ENCODE measurements at places on chromosomes 13 and 19.

DNA sequence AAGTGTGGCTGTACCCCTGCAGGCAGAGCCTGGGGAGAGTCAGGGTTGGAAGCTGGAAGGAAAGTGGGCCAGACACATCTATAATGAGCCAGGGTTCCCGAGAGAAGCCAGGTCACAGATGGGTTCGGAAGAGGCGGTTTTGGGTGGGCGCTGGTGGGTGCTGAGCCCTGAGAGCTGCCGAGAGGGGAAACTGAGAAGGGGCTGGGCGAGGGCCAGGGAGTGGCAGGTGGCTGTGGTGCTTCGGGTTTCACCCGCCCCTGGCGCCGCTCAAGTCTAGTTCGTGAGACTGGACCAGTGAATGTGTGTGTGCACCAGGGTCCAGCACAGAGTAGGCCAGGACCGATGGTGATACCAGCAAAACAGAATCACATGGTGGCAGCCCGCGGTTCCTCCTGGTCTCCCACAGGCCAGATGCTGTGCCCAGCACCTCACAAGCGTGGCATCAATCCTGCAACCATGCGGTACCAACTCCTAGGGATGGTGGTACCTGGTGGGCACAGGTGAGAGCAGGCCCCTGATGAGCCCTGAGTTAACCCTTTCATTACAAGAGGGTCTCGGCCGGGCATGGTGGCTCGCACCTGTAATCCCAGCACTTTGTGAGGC is 1.8 kb upstream of the LRRC4B start:
- DNase-seq, result no peak

- DNase-seq, result no peak
Observed at GRCh38 chr19:15177269-15178116, 23.3 kb downstream of the NOTCH3 start.

GRCh38 chr19:12982648-12983047 is 12.6 kb upstream of the NFIX start:
- no peak for DNase-seq

DNA sequence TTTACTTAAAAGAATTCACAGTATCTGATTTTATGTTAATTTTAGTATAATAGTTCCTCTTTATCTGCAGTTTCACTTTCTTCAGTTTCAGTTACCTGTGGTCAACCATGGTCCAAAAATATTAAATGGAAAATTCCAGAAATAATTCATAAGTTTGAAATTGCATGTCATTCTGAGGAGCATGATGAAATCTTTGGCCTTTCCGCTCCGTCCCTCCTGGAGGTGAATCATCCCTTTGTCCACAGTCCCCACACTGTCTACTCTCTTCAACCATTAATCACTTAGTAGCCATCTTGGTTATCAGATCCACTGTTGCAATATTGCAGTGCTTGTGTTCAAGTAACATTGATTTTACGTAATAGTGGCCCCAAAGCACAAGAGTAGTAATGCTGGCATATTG is 26.9 kb downstream of the SLITRK6 start:
- no peak for DNase-seq

GRCh38 chr19:8511573-8512101 is 2.3 kb downstream of the ZNF414 start:
- DNase-seq, result no peak

- DNase-seq, result no peak
Observed at GRCh38 chr13:109778102-109778542, 8.3 kb downstream of the IRS2 start.

DNA sequence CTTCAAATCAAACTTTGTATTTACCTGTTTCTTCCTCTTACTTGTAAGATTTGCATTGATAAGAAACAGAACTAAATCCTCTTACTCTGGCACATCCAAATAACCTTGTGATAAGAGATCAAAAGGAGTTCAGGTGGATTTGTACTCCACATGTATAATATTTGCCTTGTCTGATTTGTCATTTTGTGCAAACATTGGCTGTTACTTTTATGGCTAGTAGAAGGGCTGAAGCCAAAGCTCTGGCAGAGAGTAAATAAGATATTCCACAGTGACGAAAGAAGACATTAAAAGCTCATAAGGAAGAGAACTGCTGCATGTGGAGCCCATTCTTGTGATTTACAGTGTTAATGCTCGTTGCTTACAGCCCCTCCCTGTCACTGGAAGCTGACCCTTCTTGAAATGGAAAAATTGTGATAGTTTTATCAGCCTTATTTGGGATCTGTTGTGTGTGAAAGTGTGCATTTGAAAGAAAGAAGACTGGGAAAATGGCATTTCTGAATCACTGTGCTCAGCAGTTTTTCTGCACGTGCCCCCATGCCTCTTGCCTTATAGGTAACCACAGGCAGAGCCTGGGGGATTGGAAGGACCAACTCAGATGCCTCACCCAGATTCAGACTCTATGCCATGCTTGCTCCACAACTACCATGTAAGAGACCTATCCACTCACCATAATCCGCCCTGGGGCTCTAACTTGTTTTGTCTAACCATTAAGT is 68.2 kb downstream of the OXGR1 start:
- no peak for DNase-seq

- DNase-seq, result no peak
Observed at GRCh38 chr19:1295169-1296012, 9.7 kb downstream of the EFNA2 start.

DNA sequence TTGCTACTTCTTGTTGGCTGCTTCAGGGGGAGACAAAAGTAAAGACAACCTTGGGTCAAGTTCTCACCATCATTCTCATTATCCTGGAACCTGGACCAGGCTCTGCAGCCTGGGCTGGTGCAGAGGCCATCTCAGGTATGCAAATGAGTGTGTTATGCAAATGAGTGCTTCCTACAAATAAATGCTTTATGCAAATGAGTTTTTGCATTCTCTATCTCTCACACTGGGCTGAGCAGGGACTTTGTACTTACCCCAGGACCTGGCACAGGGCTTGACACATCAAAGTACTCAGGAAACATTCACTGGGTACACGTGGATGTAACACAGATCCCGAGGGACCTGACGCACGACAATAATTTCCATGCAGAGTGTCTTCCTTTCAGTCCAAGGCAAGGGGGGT is 103.0 kb downstream of the DNAJC15 start:
- DNase-seq, result no peak

DNA sequence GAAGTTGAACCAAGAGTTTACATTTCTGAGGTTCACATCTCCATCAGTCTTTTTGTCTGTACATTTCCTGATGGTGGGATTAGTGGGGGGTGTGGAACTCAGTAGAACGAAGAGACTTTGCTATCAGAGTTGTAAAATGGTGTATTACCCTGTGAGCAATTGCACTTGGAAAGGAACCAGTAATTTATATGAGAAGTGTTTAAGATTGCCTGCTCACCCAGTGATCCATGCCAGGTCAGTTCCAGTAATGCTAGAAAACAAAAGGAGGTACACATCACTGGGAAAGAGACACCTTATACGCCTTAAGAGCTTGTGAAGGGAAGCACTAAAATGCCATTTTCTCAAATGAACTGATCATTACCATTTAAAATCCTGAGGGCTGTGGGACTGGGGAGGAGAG is 7.5 kb upstream of the DACH1 start:
- no peak for DNase-seq

GRCh38 chr19:1237027-1237659 is 662 bp downstream of the CBARP start:
- DNase-seq, result no peak

DNA sequence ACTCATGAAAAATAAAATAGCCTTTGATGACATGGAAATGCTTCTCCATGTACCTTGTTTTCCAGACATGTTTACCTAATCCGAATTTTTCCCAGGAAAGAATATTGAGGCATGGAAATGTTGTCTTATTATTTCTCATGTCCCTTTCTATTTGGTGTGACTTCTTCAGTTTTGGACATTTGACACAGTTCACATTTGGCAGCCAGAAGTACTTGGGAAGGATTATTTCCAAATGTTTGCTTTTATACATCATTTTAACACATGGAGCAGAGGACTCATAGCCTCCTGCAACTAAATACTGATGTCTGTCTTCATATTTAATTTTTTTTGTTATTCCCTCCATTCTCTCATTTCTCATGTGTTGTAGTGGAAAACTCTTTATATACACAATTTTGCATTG is 94.3 kb downstream of the POSTN start:
- no peak for DNase-seq

DNA sequence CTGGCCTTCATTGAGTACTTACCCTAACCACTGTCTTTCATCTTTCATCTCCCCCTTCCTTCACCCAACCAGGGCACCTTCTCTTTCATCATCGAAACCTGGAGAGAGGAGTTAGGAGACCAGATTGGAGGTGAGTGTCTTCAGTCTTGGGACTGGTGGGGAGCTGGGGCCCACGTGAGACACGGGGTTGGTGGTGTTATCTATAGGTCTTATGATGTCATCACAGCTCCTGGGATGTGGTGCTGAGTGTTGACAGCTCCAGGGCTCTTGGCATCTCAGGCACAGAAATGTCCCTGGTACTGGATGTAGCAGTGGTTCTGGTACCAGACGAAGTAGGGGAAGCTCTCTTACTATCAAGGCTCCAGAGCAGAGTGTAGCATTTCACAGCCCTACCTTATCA is 1.8 kb downstream of the DLL3 start:
- DNase-seq, result no peak

DNA sequence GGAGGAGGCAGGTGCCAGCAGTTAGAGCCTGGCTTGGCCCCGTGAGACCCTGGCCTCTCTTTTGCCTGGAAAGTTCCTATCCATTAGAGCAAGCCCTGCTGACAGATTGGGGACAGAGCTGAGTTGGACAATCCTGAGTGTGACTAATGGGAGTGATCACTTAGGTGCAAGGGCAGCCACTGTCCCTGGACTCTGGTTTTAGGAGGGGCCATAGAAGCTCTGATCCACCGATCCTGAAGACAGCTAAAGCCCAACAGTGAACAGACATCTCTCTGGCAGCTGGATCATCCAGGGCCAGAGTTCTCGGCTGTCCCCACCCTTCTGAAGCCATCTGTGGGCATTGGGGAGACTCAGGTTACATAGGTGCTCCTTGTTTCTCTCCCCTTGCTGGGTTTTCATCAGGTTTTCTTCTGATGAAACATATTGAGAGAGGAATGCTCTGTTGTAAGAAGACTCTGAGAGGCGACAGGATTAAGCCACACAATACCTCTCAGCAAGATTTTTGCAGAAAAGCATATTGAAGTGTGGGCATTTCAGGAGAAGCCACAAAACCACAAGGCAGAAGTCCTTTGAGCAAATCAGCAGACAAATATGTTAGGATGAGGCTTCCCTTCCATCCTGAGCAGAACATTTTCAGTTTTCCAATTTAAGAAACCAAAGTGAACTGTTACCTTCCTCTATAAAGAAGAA is 288.0 kb upstream of the MAB21L1 start:
- no peak for DNase-seq

GRCh38 chr13:39451301-39451700 is 151.7 kb downstream of the LHFPL6 start:
- DNase-seq, result no peak

- no peak for DNase-seq
Observed at GRCh38 chr13:60467098-60467497, 70.1 kb downstream of the TDRD3 start.

DNA sequence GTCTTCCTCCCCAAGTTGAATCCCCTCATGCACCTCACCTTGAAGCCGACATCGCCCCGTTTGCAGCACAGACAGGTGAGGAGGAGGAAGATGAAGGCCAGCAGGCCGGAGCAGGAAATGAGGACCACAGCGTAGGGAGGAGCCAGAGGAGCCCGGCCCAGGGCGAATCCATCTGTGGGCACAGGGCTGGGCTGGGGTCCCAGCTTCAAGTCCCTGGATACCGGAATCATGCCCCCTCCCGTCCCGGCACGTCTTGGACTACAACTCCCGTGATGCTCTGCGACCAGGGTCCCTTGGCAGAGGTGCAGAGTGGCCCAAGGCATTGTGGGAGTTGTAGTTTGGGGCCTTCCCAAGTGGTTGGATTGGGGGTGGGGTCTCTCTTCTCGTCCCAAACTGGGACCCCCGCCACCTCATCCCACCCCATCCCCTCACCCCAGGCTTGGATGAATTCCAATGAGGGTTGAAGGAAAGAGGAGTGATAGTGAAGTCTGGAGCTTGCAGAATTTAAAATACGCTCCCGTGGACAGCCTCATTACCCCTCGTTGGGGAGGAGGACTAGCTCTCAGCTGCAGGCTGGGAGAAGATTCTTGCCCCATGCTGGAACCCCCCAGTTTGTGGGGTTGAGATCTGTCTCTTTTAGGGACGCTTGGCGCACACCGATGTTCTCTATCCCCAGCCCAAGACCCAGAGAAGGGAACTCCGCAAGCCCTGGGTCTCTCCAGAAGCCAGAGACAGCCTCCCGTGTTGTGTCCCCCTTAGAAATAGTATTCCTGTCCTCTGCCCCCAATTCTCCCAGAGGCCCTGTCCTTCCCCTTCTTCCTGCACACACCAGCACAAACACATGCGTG is 990 bp downstream of the LMTK3 start:
- DNase-seq, result no peak

DNA sequence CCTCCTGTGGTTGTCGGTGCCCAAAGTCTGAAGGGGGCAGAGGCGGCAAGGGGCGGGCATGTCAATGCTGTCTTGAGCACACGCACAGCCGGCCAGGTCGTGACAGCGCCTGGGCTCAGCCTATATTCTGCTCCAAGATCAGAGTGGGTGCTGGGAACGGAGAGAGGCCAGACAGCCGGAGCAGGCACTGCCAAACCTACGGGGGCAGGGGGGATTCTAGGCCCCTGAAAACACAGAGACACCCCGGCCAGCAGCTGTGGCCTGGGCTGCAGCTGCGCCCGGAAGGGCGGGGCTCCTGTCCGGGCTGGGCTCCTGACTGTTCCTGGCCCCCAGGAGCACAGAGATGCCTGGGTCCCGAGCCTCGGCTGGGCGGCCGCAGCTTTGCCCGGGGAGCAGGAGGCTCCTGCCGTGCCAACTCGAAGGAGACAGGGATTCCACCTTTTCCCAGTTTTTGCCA is 2662.9 kb upstream of the PCDH20 start:
- no peak for DNase-seq

- no peak for DNase-seq
Observed at GRCh38 chr13:82993417-82993816, 888.9 kb downstream of the SLITRK1 start.

- DNase-seq, result no peak
Observed at GRCh38 chr19:1998712-1999708, 16.5 kb downstream of the BTBD2 start.

GRCh38 chr13:54287062-54287764 is 1258.6 kb downstream of the OLFM4 start:
- DNase-seq, result no peak

DNA sequence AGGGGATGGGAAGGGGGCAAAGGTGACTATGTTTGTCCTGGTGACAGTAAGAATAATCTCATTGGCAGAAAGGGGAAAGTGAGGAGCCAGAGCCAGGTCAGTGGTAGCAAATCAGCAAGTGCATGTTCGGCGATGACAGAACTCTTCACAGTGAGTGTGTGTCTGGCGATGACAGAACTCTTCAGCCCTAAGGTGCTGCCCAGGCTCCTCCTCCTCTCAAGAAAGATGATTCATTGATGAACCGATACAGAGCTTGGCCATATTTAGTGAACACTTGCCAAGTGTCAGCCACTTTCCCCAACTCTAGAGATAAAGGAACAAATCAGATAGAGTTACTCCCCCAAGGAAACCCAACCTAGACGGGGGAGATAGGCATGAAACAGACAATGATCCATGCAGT is 199.3 kb upstream of the UBL3 start:
- no peak for DNase-seq

GRCh38 chr13:96068729-96069128 is 15.5 kb upstream of the UGGT2 start:
- DNase-seq, result no peak
